Stimulated activated CD8-positive, alpha-beta memory T cell treated with anti-CD3 and anti-CD28 coated beads, Interleukin-15, amount 100 ng/mL, for 24 hours (primary cell): ENCODE measurements at places on chromosomes 11 and 22.

GRCh38 chr22:19566279-19567156, 42.3 kb upstream of the CLDN5 start:
- DNase-seq = no peak

- DNase-seq = no peak
Measured at GRCh38 chr11:57375490-57375889, 5.5 kb downstream of the PRG3 start.

- no peak for DNase-seq
Measured at GRCh38 chr11:70200212-70200844, 2.8 kb upstream of the FADD start.

DNA sequence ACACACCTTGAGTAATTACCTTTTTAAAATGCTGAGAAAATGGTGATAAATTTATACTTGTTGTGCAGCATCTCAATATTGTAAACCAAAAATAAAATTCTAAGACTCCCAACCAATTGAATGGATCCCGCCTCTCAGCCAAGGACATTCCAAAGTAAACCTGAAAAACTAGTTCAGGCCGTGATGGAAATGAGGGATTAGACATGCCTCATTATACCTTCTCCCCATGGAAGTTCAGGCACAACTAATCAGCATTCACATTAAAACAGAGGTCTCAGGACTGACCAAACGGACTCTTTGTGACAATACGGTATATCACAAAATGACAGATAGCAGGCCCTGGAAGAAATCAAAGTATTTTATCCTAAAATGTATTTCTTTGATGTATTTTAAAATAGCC, 907.4 kb upstream of the RAG2 start:
- DNase-seq = no peak

DNA sequence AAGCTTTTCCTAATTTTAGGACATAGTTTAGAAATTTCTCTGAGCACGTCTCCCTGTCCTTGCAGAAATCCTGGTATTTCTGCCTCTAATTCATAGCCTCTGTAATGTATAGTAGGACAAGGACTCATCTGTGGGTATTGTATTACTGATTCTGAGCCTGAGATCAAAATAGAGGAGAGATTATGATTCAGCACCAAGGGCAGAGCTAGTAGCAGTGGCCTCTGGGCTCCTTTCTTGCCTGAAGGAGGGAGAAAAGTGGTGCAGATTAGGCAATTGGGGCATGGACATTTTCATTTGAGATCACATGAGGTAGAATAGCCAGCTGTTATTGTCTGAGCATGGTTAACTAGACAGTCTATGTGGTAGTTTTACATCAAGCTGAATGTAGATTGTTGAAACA, 2.8 kb downstream of the MADD start:
- DNase-seq = no peak

DNA sequence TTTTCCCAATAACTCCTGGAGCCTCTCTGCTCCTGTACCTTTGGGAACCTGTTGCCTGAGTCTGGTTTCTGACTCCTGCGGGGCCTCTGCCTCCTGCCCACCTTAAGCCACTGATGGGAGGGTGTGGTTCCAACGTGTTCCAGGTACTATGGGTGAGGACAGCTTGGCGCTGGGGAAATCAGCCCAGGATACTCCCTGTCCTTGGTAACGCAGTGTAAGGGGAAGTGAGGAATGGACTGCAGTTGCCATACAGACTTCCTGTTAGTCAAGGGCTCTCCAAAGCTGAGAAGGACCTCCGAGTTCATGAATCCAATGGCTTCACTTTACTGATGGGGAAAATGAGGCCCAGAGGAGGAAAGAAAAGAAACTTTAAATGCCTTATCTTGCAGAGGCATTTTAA, 1.2 kb upstream of the MARK2 start:
- no peak for DNase-seq

DNA sequence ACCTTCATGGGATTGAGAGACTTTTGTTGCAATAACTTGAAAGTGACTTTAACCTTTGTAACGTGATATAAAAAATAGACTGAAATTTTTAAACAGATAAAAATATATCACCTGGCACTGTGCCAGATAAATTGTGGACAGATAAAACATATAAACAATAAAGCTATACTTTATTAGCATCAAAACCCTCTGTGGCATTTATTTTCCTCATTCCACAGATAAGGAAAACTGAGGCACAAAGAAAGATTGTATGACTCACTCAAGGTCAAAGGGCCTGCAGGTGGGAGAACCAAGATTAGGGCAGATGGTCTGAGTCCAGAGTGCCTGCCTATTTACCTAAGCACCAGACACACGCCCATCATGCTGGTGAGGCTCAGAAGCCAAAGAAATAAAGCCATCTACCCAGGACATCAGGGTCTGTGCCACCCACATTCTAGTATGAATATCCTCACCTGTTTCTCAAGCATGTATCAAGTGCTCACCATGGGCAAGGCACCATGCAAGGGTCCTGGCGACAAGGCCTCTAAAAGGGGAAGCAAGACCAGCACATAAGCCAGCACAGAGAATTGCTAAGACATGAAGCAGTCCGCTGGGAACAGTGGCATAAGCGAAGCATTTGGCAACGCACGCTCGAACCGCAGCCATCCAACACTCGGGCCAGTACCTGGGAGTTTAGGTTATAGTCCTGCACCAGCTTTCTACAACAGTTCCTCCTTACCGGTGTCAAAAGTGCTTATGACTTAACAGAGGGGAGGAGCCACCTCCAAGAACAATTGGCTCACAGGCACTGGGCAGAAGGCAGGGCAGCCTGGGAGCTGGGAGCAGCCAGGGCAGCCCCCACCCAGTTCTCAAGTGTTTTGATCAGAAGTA, 17.6 kb downstream of the MYH9 start:
- DNase-seq = no peak

- DNase-seq = no peak
Measured at GRCh38 chr11:119991669-119992068, 146.2 kb downstream of the TRIM29 start.

- DNase-seq = no peak
Measured at GRCh38 chr11:22521226-22521625, 104.4 kb downstream of the FANCF start.

GRCh38 chr11:80155412-80156017, 714.7 kb upstream of the TENM4 start:
- no peak for DNase-seq

DNA sequence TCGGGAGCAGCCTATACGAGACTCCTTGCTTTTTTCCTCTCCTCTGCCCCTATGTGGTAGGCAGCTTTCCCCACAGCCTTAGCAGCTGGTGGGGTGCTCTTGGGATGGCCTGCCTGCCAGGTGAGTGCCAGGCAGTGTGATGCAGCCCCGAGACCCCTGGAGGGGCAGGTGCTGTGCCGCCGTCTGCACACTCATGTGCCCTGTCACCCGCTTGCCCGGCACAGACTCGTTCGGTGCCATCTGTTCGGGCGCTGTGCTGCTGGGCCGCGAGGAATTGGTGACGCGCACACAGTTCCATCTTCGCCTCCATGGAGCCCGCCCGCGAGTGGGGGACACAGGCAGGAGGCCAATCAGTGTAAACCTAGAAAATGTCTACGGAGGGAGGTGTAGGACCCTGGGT, 15.1 kb downstream of the TRMU start:
- no peak for DNase-seq
